HCT116 (cell line): ENCODE measurements at places on chromosomes 13 and 19. TPM values are rescaled to one million over a fixed set of nuclear protein-coding genes. Genes with fewer than 3 reads are reported as not detected.

The PPP1R37 gene
- total RNA-seq = 32.7 TPM

The TNFSF13B gene
- total RNA-seq = 1.3 TPM

The KLF1 gene
- total RNA-seq = not detected

The CDC34 gene
- total RNA-seq = 87.4 TPM

The LIG1 gene
- total RNA-seq = 122 TPM

The NMRK2 gene
- total RNA-seq = not detected

The CGB7 gene
- 5.4 TPM for total RNA-seq

The DIRAS1 gene
- total RNA-seq = 33.7 TPM

The GZMM gene
- total RNA-seq = 0.59 TPM

The ZNF540 gene
- total RNA-seq = not detected

The ZNF763 gene
- not detected for total RNA-seq

The PLK5 gene
- not detected for total RNA-seq

The FUT1 gene
- total RNA-seq = 14.1 TPM

The ZNF208 gene
- total RNA-seq = not detected

The CPT1C gene
- total RNA-seq = 12.0 TPM

The KIR3DL1 gene
- not detected for total RNA-seq

The KLC3 gene
- 22.8 TPM for total RNA-seq

The PALM3 gene
- total RNA-seq = 3.3 TPM
